Islet precursor cell (in vitro differentiated cells): ENCODE measurements at places on chromosomes 3 and 15.

- no peak for DNase-seq
These were observed 9.0 kb downstream of the SPATA12 start for GRCh38 chr3:57069503-57069902.

DNA sequence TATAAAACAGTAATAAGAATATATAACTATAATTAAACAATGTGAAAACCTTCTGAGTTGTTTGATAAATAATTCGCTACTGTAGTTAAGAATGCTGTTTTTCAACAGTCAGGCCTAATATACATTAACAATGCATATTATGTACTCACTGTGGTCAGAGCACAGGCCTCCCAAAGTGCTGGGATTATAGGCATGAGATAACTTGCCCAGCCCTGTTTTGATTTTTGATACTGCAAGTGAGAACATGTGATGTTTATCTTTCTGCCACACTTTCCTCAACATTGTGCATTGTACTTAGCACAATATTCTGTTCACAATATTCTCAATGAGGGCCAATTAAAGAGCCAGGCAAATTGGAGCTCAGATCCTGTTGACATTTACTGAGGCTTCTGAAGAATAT, 274.5 kb upstream of the RARB start:
- no peak for DNase-seq

- peak; percentile 81 for DNase-seq
These were observed 5.9 kb downstream of the KBTBD13 start for GRCh38 chr15:65082303-65082953.

DNA sequence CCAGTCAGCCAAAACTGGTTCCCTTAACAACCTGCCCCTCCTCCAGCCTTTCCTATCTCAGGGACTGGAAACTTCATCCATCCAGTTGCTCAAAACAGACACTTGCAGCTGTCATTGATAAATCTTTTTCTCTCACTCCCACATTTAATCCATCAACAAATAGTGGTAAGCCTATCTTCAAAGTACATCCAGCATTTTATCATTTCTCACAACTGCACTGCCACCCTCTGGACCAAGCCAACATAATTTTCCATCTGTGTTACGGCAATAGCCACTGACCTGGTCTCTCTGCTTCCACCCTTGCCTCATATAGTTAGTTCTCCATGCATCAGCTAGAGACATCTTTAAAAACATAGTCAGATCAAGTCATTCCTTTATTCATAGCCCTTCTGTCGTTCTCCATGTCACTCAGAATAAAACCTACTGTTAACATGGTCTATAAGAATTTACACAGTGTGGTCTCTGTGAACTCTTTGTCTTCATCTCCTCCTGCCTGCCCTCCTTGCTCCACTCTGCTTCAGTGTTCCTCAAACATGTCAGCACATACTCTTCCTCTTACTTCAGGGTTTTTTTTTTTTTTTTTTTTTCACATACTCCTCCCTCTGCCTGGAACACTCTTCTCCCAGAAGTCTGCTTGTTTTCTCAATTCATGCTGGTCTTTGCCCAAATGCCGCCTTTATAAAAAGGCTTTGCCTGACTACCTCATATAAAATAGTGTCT, 102.5 kb upstream of the COL6A5 start:
- DNase-seq = no peak

DNA sequence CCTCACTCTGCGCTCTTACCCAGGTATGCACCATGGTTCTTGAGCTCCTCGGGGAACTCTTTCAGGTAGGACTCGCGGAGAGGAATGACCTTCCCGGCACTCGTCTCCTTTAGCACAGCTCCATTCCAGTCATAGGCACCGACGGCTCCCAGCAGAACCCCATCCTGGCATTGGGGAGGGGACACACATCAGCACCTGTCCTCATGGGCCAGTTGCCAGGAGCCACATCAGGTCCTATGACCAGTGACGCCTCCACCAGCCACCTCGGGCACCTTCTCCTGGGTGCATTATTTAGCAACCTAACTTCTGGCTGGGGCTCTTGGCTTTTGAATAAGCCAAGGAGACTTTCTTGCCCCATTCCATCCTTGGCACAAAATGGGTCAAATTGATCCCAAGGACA, 61.9 kb downstream of the FEM1B start:
- no peak for DNase-seq

- DNase-seq = peak; percentile 50
These were observed 48.3 kb upstream of the ATP2B2 start for GRCh38 chr3:10553591-10554235.

- no peak for DNase-seq
These were observed 117.2 kb upstream of the KCNMB2 start for GRCh38 chr3:178419071-178419470.
